Activated CD4-positive, alpha-beta T cell treated with anti-CD3 and anti-CD28 coated beads, Interleukin-2, amount 10 ng/mL, durations not matched to agents 24 days and 14 days (primary cell): ENCODE measurements at places on chromosomes 16 and 17. TPM values are rescaled to one million over a fixed set of nuclear protein-coding genes. Genes with fewer than 3 reads are reported as not detected.

- DNase-seq, result no peak
These were observed 30.3 kb upstream of the CDC42EP4 start for GRCh38 chr17:73342050-73342522.

GRCh38 chr16:9395958-9396359, 304.5 kb downstream of the HAPSTR1 start:
- no peak for DNase-seq

GRCh38 chr17:67481808-67482207, 104.7 kb downstream of the PITPNC1 start:
- DNase-seq, result no peak

DNA sequence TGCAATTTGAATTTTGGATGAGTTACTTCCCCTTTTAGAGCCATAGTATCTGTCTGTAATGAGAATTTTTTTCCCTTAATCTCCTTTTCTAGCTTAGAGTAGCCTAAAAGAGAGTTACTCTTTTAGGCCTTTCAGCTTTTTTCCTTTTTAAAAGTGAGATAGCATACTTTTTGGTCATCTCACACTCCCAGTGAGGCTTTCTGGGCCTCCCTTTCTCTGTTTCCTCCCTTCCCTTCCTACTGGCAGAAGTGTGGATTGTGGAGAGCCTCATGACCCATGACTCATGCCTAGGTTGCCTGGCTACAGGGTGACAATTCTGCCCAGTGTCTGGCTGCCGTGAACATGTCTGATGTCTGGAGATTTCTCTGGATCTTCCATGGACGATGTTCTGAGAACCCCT, 15.2 kb downstream of the KRT23 start:
- no peak for DNase-seq

- peak; percentile 81 for DNase-seq
These were observed 2.3 kb downstream of the PIEZO1 start for GRCh38 chr16:88782454-88783390.

GRCh38 chr17:50386510-50386909, 10.8 kb downstream of the LRRC59 start:
- DNase-seq, result no peak

DNA sequence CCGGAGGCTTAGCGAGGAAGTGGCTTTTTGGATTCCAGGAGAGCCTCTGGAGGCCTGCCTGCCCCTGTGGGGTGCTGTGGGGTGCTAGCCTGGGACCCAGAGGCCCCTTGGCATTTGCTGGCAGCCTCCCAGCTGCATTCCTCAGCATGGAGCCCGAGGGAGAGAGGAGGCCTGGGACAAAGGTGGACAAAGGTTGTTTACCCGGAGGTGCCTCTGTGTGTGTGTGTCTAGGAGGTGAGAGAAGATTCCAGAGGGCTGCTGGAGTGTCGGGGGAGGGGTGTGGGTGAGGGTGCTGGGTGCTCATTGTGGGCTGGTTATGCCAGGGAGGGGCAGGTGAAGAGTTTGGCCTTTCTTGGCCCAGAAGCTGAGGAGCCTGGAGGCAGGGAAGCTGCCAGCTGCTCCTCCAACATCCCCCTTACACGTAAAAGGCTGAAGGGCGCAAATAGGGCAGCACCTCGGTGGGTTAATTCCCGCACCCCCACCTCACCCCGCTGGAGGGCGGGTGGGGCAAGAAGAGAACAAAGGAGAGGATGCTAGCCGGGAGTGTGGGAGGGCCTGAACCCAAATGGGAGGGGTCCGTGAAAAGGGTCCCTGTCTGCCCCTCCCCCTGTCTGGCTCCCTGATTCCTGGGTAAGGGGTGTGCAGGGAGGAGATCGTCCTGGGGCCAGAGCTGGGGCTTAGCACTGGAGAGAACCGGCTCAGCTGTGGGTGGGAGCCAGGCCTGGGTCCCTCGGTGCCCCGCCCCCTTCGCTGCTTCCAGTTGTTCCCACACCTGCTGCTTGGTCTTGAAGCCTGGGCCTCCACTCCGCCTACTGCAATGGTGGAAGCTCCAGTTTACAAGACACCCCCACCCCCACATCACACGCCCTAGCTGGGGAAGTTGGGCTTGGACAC, 9.9 kb downstream of the HEXIM2 start:
- DNase-seq, result no peak

- peak; percentile 89 for DNase-seq
These were observed 29.3 kb downstream of the TLE7 start for GRCh38 chr16:71412270-71413160.

DNA sequence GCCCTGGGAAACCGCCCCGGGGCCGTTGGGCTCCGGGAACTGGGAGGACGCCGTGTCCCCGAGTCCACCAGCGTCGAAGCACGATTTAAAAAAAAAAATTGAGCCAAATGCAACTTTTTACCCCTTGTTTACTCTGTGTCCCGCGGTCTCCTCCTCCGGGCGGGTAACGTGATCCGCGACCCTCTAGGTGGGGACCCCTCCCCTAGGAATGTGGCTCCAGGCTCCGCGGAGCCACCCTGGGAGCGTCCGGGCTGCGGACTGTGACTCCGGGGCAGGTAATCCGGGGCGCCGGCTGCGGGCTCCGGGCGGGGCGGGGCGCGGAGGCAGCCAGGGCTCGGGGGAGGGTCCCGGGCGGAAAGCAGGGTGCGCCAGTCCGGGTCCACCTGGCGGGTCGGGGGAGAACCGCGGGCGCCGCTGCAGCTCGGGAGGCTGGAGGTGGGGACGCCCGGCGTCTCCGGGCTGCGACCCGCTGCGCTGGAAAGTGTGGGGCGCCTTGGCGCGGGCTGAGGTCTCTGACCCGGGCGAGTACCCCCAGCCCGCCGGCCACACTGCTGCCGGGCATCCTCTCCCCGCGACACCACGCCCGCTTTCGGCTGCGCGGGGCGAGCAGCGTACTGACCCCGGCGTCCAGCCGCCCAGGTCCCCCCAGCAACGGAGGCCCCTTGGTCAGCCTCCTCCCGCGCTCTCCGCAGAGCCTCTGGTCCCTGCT, 852 bp upstream of the HELZ start:
- peak; percentile 89 for DNase-seq

DNA sequence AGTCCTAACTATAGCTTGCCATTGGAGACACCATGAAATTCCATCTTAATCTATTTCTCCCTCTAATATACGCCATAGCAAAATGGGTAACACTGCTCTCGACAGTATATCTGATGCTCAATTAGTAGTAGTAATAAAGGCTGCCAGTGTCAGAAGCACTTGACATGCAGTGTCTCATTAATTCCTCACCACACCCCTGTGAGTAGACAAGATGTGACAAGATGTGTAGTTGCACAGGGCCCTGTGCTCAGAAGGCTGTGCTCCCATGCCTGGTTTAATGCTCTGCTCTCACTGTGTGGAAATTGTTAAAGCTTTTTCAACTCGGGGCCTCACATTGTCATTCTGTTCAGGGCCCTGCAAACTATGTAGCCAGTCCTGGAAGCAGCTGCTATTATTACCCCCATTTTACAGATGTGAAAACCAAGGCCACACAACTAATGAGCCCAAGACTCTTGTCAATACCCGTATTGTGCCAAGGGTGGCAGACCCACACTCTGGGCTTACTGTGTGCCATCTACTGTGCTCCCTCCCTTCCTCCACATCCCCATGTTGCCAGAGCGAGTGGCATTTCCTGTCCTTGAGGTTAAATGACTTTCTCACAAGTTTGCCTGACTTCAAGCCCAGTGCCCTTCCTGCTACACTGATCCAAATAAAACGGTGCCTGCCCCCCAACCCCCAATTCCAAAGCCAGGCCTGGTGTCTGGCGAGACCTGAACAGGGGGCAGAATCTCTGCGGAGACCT, 287.3 kb upstream of the CCL2 start:
- DNase-seq, result peak; percentile 65

DNA sequence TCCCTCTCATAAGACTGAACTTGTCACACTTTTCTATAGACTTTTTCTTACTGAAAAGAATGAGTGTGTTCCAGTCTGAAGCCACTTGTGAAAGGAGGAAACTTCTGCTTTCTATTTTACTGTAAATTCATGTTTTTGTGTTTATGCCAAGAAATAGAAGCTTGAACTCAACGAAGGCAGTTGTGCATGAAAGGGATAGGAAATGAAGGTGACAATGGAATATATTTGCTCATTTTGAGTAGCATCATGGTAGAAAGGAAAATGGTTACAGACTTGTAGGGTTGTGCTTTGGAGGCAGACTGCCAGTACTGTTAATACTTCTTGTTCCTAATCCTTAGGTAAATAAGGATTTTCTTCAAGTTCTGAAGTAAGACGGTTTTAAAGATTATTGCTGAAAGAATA, 8.1 kb downstream of the CLTC start:
- no peak for DNase-seq

DNA sequence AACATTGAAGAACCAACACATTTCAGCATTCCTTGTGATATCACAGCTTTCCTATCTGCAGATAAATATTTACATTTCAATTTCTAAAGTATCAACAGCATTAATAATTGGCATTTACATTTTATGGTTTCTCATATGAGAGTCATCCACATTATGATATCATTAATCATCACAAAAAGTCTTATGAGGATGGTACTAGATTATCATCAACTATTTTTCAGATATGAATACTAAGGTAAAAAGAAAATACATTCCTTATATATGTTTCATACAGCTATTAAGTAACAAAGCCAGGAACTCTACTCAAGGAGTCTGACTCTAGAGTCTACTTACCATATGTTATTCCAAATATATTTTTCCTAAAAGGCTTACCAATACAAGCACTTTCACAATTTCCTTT, 40.7 kb downstream of the ABCA5 start:
- no peak for DNase-seq

- no peak for DNase-seq
These were observed 6.2 kb downstream of the ATP6V0D1 start for GRCh38 chr16:67474551-67475455.

GRCh38 chr16:11194913-11195312, 61.1 kb downstream of the SOCS1 start:
- no peak for DNase-seq

GRCh38 chr17:30433514-30433913, 43.7 kb upstream of the GOSR1 start:
- no peak for DNase-seq

DNA sequence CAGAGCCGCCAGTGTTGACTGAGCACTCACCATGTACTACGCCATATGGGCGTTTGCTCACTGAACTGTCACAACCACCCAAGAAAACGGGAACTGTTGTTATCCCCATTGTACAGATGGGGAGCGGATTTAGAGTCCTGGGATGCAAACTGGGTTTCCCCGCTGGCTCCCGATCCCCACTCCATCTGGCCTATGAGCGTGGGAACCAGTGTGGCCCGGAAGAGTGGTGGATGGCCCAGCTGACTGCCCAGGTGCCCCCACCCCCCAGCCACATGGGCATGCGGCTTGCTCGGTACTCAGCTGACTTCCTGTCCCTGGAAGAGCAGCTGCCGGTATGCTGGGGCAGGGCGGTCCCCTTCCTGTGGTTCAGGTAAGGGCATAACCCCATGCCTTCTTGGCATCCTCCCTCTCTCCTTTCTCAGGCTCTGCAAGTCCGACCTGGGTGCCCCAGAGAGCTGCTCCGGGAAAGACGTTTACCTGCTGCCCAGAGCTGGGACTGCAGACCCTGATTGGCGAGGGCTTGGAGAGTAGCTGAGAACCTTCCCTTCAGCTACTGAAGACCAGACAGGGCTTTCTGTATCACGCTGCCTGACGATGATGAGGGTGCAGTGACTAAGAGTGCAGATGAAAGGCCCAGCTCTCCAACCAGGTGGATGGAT, 16.2 kb downstream of the SOCS3 start:
- peak; percentile 93 for DNase-seq

CDYL2 gene
- total RNA-seq, result 63.3 and 66.9 TPM in 2 replicates

CCL7 gene
- total RNA-seq, result not detected in 2 replicates

TGFB1I1 gene
- 0.49 and 1.5 TPM in 2 replicates for total RNA-seq

OR1A1 gene
- total RNA-seq, result not detected in 2 replicates

SPAG5 gene
- total RNA-seq, result 89.6 and 91.3 TPM in 2 replicates

ABCA9 gene
- total RNA-seq, result 0.07 TPM in 1 of 2 replicates, not detected in the other

FBXW10 gene
- 0.09 TPM in 2 replicates for total RNA-seq
